Activated T-helper 1 cell treated with anti-CD3 and anti-CD28 coated beads, Interleukin-2, amount 50 U/mL, for 16 hours (primary cell): ENCODE measurements at places on chromosomes 3 and 15.

- no peak for DNase-seq
Measured at GRCh38 chr15:48089702-48090101, 31.1 kb upstream of the SLC24A5 start.

- peak; percentile 67 for DNase-seq
Measured at GRCh38 chr15:69475769-69476358, 23.2 kb downstream of the RPLP1 start.

GRCh38 chr15:101428758-101429157 lies 60.7 kb downstream of the PCSK6 start:
- DNase-seq: no peak

DNA sequence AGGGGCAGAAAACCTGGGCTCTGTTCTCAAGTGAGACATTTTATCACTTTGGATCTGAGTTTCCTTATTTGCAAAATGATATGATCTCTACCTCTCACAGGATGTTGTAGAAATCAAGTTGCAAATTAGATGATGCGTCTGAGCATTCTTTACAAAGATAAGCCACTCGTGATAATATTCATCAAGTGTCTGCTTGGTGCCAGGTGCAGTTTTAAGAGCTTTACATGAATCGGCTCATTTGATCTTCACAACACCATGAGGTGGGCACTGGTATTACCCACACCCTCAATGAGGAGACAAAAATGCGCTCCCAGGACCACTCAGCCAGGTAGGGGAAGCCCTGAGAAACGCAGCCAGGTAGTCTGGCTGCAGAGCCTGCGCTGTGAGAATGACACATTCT lies 59.1 kb upstream of the CA12 start:
- no peak for DNase-seq

GRCh38 chr3:31027191-31027761 lies 132.8 kb upstream of the GADL1 start:
- DNase-seq: no peak

DNA sequence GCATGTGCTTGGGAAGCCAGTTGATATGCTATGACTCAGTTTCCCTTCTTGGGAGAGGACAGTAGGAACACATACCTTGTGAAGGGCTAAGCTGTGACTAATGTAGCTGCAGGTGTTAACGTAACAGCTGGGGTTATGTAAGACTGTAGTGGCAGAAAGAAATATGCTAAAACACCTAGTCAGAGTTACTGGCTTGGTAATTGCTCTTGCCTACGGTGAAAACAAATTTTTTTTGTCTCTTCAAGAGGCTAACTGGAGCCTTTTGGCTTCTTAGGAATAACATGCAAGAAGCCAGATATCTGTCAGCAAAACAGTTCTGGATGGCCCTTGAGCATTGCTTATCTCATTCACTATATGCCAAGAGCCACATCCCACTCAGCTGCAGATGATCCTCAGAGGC lies 1.4 kb downstream of the MAPKBP1 start:
- DNase-seq: no peak
